HFFc6 (cell line): ENCODE measurements at places on chromosomes 4 and X. TPM values are rescaled to one million over a fixed set of nuclear protein-coding genes. Genes with fewer than 3 reads are reported as not detected.

The GPR173 gene
- total RNA-seq: 2.1 to 2.6 TPM (median 2.3 TPM) in 3 replicates

The TMEM31 gene
- total RNA-seq: not detected in 3 replicates

The ARX gene
- not detected in 3 replicates for total RNA-seq

The PHEX gene
- total RNA-seq: 0.08 to 0.09 TPM (median 0.08 TPM) in 3 replicates

The XPNPEP2 gene
- total RNA-seq: not detected in 3 replicates

The ZIC3 gene
- not detected in 3 replicates for total RNA-seq

The ACE2 gene
- total RNA-seq: not detected in 3 replicates

The MYOZ2 gene
- total RNA-seq: 0.37 to 0.71 TPM (median 0.46 TPM) in 3 replicates

The TIGD4 gene
- not detected in 2 replicates for total RNA-seq

The ATP1B4 gene
- not detected in 3 replicates for total RNA-seq

- DNase-seq: no peak
Observed at GRCh38 chr4:139508581-139509237, 47.3 kb downstream of the SETD7 start.

DNA sequence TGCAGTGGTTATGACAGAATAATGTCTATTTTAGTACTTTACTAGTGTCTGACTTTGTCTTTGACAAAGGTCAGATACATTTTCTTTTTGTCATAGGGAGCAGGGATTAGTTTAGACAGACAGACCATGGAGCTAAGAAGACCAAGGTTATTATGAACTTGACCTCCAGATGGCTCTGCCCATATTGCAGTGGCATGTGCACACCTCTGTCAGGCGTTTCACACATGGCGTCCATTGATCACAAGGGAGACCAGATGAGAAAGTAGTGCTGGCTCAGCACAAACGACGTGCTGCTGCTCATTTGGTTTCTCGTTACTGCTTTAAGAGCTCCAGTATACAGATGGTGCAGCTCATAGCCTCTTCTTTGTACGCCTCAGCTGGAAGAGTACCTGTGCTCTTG lies 56.3 kb upstream of the HPSE start:
- no peak for DNase-seq

- no peak for DNase-seq
Observed at GRCh38 chr4:158333820-158334219, 123.5 kb downstream of the TMEM144 start.

DNA sequence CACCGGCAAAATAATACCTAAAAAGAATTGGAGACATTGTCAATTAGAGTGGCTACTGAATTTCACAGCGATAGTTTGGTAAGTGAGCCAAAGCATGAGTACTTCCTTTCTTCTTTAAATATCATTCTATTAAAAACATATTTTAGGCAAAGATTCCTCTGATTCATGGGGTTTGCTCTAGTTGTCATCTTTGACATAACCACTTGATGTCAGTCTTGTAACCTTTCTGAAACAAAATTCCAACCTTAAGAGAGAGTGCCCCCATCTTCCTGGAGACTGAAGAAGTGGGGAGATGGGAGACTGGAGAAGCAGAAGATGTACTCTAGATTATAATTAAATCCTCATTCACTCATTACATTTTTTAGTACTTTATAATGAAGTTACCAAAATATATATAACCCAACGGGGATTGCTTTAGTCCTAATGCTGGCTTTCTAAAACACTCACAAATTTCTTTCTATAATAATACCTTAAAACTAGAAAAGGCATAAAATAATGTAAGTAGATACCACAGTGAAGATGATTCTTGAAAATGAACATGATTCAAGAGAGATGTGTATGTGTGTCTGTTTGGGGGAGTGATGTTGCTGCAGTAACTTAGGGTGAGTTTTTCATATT lies 96.4 kb downstream of the EMCN start:
- peak; percentile 63 for DNase-seq

DNA sequence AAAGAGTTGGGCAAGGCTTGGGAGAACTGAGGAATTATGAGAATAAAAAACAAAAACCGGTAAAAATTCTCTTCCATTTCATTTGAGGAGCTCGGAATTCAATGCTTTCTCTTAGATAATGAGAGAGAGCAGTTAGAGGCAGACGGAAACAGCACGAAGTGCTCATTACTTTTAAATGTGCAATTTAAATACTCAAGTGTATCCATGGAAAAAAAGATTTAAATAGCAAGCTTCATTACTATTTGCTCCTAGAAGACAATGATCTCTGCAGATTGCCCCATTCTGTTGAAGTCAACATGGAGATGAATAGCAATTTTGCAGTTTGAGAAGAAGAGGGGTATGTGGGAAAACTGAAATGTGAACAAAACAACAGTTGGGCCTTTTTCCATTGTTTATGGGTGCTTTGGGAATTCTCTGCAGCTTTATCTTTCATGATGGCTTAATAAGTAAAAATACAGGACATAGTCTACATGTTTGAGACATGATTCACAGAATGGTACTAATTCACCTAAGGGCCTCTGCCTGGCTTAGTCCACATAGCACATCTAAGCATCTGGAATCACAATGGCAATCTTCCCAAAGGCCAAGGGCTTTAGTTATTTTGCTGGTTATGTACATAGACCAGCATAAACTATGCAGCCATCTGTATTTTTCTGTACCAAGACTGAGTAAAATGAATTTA lies 512.7 kb upstream of the FAT1 start:
- DNase-seq: peak; percentile 78

DNA sequence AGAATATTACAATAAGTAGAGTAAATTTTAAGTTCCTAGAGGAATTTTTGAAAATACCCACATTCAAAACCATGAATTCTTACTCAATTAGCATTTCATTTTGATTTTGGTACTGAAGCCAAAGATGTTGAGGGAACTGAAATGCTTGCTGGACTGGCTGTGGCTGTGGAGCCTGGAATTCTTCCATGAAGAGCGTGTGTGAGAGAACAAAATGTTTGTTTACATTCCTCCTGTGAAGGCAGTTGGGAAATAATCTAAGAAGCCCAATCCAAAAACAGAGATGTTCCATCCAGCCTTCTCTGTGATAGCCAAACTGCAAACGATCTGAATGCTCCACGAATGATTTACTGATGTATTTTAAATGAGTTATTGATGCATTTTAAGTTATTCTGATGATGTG lies 3.8 kb upstream of the ADH1B start:
- peak; percentile 4 for DNase-seq

- no peak for DNase-seq
Observed at GRCh38 chr4:55921093-55921492, 27.7 kb upstream of the CEP135 start.

DNA sequence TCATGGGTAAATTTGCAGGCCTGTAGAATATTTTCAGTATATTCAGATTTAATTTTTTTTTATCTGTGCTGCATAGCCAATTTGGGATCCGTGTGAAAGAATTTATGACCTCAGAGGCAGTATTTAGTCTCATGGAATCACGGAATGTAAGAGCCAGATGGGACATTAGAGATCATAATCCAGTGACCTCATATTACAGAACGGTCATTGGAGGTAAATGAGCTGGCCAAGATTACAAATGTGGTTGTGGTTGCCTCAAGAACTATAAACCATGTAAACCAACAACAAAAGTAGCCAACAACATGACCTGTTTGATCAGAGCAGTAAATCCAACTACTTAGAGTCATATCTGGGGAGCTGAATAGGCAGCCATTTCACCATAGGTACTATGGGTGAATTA lies 71.6 kb downstream of the AMOT start:
- DNase-seq: no peak

DNA sequence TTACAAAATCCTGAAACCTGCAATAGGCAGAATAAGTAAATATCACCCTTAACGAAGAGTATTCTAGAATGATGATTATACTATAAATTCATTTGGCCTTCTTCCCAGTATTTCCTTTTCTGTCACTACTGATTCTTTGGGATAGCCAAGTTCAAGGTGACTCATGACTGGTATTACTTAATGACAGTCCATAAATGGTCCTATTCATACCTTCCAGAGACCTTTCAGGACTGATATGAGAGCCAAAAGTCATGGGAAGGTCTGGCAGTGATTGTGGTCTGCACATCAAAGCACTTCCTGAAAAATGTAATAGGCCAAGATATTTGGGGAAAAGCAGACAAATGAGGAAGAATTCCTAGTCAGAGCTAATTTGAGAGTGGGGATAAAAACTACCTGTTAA lies 239.6 kb upstream of the FAM47A start:
- no peak for DNase-seq

DNA sequence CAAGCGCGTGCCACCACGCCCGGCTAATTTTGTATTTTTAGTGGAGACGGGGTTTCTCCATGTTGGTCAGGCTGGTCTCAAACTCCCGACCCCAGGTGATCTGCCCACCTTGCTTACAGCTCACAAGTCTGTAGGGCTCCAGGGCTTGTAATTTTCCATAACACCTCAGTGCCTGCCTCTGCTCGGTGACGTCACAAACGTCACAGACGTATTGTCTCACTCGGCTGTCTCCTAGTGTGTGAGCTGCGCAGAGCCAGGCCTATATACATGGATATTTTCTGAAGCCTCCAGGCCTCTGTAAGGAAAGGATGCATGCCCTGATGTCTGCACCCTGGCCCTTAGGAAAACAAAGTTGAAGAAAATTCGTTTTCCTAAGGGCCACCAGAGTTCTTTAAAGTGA lies 8.6 kb upstream of the NKRF start:
- DNase-seq: no peak

DNA sequence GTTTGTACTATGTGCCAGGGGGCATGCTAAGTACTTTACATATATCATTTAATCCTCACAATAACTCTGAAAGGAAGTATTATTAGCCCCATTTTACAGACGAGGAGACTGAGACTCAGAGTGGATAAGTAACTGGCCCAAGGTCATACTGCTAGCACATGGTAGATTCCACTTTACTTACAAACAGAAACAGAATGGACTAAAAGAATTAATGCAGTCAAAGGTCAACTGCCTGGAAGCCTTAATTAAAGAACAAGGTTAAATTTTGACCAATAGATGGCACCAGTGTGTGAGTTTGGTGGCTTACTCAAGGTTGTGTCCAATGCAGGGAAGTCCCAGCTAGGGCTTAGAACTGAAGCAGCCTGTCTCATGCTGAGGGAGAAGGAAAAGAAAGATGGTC lies 4.7 kb downstream of the RIPPLY1 start:
- DNase-seq: peak; percentile 44

GRCh38 chr4:72094059-72094797 lies 62.4 kb downstream of the NPFFR2 start:
- DNase-seq: no peak

DNA sequence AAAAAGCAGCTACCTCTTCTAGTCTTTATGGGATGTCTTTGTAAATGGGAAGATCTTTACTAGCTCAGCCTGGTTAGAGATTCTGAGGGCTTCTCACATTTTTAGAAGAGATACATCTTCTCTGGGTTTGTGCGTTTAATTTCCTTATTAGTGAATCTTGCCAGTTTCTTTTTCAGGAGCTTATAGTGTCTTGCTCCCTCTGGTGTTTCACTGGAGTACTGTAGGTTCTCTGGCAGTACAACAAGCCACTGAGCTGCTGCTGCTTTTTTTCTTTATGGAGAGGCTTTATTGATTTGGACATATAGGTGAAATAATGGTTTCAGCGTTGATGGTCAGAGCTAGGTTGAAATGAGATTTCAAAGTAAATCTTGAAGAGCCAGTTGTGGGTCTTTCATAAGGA lies 82.9 kb downstream of the LAS1L start:
- DNase-seq: peak; percentile 1

DNA sequence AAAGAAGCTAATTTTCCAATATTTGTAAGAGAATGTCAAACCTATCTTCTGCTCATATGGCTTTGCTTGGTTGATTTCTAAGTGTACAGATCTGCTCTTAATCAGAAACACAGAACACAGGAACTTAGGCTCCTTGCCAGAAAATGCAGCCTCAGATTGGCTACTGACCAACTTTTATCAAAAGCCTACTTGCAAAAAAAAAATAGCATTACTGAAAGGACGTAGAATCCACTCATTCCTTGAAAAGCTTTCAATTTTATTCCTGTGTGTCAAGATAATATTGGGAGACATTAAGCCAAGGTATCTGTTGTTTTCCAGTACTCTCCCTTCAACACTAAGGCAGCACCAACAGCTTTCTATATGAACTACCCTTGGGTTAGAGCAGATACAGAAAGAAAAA lies 127.6 kb upstream of the INTU start:
- peak; percentile 14 for DNase-seq

DNA sequence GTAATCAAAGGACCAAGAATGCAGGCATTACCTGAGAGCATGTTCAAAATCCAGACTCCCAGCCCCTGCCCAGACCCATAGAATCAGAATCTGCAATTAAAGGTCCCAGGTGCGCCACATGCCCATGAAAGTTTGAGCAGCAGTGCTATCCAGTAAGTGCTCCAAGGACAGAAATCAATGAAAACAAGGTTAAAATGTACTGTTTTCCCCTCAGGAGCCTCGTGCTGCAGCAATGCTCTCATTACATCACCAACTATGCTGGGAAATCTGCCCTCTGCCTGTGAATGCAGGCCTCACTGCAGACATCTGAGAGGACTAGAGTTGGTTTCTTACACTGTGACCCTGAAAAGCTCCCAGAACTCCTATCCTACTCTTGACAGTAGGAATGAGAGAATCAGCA lies 21.1 kb downstream of the ANXA5 start:
- DNase-seq: peak; percentile 44

DNA sequence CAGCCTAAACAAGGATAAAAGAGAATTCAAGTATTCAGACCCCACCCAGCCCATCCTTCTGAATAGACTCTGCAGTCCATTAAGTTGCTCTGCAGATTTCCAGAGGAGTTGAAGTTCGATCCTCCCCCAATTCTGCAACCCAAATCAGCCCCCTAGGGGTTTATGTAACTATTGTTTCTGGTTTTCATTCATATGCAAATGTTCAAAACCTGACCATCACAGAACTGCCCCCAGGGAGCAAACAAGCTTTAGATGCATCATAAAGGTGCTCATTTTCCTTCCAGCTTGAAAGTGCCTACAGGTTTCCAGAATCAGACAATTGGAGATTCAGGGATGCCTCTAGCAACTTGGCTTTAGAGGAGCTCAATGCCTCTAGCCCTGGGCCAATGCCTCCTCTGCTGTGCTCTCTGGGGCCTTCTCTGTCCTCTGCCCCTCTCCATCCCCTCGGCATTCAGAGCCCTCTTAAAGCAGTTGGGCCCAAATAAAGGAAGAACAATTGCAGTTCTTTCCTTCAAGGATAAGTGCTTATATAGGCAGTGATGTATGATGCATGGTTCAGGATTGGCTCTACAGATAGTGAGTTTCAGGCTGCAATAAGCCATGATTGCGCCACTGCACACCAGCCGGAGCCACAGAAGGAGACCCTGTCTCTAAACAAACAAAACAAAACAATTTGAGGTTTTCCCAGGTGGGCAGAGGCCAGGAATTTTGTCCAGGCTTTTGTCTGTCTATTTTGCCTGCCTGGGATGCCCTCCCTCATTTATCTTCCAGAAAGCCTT lies 23.5 kb upstream of the SPINK2 start:
- no peak for DNase-seq

GRCh38 chrX:69179380-69179911 lies 14.2 kb upstream of the PJA1 start:
- DNase-seq: no peak

DNA sequence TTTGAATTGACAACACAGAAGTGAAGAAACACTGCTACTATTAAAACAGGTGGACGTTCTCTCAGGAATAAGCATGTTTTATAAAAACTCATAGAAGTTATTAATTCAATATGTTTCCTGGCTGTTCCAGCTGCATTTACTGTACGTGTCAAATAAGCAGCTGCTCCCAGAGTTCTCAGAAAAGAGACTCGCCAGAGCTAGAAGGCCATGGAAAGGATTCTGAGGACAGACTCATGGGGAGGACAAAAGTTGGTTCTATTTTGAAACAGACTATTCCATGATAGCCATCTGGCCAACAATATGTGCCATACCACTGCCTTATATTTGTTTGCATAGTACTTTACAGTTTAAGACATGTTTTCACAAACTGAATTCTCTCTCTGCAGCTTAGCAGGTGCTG lies 136.5 kb downstream of the NR3C2 start:
- DNase-seq: no peak

GRCh38 chr4:117900832-117901231 lies 133.5 kb upstream of the NDST3 start:
- DNase-seq: no peak
